ENCODE measurements at places on chromosomes 13 and 19. TPM values are rescaled to one million over a fixed set of nuclear protein-coding genes. Genes with fewer than 3 reads are reported as not detected.

- peak; percentile 48 for DNase-seq
Observed at GRCh38 chr19:45637890-45638667, 1.1 kb downstream of the EML2 start.

DNA sequence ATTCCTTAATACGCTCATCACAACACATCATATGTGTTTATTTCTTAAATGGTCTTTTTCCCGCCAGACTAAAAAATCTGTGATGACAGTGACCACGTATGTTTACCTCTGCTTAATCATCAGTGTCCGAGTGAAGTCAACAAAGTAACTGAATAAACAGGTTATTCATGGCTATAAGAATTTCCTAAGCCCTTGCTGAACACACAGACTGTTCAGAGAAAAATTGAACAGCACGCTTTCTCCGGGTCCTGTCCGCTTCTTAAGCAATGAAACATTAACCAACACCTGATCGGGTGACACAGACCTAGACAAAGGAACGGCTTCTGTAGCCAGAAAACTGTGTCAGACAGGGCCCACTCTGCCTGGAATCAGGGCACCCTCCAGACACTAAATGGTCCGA is 14.3 kb downstream of the SAFB2 start:
- DNase-seq: no peak

DNA sequence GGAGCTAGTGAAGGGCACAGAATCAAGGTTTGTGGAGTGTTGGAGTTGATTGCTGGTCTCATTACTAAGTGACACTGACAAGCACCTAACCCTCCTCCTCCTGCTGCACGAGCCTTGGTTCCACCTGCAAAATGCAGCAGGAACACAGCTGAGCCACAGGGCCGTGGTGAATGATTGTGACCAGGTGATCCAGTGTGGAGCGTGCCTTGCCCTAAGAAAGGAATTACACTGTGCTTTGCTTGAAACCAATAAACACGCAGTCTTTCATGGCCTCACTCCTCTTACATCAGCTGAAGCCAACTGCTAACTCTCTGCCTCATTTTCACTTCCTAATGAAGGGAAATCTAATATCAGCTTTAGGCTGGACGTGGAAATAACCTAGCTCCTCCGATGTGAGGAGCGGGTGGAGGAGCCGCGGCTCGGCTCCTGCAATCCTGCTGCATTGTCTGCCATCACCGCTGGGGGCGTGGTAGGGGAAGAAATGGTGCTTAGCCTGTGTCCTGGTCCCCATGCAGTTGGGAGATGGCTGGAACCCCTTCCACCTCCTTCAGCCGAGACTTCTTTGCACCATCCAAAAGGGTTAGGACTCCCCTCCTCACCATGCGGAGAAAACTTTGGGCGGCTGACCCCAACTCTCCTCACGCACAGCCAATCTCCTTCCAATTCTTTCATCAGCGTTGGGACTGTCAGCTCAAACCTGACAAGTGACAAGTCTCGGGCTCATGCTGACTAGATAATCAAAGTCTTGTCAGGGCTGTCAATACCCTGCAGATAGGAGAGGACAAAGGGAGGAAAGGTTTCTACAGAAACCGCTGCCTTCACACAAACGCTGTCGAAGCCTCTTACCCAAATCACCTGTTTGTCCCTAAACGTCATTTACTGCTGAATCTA is 427.9 kb downstream of the ZNF536 start:
- no peak for DNase-seq

DNA sequence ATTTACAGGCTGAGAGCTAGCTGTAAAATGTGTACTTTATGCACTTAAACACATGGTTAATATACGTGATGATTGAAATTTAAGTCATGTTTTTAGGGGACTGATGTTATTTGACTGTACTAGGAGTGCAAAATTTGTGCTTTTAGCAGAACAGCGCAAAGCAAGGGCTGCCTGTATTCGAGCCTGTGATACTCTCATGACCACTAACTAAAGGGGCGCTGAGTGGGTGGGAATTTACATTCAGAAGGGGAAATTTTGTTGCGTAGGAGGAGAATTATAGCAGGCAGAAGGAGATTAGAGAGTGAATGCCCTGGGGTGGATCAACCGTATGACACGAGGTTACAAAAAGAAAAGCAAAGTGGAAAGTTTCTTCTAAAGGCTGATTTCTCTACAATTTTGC is 271.8 kb upstream of the HTR2A start:
- DNase-seq: no peak

DNA sequence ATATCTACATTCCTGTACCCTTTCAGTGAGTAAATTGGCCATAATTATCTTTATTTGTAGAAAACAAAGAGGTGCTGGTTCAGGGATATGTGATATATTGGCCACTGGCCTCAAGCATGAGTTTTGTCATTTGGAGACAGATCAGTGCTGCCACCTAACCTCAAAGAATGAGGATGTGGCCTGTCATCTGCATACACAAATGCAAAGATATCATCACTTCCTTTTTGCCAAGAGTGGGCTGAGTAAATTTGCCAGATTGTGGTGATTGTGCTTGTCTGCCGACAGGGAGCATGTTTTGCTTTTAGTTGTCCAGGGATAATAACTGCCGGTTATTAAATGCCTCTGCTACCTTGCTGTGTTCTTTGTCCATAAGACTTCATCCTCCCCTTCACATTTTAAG is 44.2 kb downstream of the WASF3 start:
- DNase-seq: peak; percentile 59

DNA sequence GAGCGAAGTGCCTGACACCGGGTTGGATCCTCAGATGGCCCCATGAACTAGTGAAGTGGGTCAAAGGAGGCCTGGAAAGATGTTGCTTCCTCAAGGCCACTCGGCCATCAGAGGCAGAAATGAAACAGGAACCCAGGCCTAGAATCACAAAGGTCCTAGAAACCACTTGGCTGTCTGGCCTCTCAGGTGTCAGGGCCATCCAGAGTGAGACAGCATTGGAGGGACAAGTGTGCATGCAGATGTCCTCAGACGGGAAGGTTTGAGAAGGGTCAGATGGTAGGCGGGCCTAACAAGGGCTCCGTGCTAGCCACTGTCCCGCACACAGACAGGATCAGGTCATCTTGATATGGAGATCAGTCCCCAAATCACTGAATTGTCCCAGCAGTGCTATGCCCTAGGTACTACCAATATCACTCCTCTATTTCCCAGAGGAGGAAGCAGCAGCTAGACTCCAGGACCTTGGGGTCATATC is 14.3 kb downstream of the CCDC97 start:
- DNase-seq: no peak

DNA sequence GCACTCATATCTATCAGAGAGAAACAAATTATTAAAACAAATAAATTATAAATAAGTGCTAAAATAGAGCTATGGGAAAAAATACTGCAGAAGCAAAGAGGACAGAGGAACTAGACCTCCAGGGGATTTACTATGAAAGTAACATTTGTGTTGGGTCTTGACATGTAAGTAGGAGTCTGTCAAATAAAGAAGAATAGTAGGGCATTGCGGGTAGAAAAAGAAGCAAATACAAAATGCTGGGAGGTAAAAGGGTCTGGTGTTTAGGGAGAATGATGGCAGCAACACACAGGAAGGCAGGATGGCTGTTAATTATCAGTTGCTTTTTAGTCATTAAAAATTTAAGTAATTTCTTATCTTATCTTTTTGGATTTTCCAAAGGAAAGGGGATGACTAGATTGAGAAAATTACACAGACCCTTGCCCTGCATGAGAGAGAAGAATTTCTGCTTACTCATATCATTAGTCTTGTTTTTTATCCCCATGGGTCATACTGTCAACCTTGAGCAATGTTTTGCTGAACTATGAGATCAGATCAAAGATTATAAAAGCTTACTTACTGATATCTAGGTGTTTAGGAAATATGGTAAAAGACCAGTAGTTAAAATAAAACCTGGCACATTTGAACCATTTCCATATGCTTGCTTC is 472.7 kb downstream of the DIAPH3 start:
- DNase-seq: no peak

SPTBN4 gene
- 0.83 TPM for total RNA-seq

Data from IMR-90 (cell line).